Right ventricle myocardium superior (tissue), 1 donor: ENCODE measurements at places on chromosomes 5 and 9. TPM values are rescaled to one million over a fixed set of nuclear protein-coding genes. Genes with fewer than 3 reads are reported as not detected.

DNA sequence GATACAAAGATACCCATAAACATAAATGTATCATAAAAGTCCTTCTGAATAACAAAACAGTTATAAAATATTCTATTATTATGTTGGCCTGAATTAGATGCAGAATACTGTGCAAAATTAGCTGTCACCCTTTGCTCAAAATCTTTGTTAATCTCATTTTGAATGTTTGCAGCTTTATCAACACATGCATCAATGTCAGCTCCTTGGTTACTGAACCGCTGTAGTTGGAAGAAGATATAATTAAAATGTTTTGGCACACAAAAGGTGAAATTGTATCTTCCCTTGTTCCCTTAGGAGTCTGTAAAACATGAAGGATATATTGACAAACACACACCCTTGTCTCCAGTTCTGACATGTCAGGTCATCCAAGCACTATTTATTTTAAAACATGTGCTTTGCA, 146.3 kb upstream of the POU5F2 start:
- DNase-seq = no peak

PPIC gene
- 43.6 TPM for total RNA-seq

DNA sequence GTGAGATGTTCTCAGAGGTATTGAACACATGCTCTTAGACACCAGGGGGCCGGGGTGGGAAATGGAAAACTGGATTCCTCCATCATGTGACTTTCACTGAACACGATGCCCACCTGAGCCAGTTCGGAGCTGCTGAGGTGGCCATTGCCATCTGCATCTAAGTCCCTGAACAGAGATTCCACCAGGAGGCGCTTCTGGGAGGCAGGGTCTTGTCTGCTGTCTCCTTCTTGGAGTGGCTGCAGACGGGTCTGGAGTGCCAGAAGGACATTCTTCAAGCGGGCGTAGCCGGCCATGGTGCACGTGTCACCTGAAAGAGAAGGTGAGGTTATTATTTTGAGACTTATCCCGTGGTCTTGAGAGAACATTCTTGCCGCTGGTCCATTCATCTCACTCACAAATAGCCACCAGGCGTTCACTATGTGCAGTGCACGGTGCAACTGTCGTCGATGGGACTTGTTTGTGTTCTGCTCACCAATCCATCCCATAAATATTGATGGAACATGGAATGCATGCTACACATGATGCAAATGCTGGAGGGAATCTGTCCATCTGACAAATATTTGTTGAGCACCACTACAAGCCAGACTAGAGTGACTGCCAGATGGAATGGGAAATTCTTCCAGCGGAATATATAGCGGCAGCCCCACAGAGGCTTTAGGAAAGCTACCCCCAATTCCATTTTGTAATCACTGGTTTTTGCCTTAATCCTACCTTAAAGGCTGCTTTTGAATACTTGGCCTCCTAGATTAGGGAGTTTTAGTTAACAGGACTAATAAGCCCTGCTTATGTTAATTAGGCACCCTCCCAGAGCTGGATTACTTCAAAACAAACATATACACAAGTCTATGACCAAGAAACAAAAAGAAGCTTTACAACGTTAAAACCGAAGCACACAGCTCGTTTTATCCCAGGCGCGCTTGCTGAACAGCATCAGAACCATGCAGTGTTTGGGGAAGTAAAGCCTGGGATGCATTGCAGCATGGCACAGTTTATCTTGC, 264.8 kb downstream of the HSPA4 start:
- no peak for DNase-seq

YIPF5 gene
- 21.3 TPM for total RNA-seq

IL31RA gene
- total RNA-seq = not detected

DNA sequence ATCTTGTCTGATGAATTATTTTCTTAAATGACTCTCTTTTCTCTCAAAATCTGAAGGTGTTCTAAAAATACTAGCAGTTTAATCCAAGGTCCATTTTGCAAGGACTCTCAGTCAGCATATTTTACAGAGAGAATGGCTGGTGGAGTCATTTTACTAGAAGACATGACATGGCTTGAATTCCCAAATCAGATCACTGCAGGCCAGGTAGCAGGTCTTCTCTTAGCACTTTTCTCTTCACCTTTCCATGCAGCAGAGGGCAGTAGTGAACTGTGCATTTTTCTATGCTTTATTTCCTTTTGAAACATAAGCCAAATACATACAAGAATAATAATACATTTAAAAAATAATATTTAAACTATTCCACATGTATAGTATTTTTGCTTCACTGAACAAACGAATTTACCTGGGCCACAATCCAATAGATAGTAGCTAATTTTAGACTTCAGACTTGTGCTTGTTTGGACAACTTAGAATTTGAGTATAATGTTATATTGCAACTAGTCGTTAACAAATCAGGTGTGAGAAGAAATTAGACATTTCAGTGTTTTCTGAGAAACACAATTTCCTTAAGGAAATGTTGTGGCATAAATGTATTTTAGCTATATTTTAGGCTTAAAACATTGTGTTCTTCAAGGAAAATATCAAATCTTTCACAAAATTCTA, 289.4 kb upstream of the DAB2 start:
- DNase-seq = no peak

FCN1 gene
- 4.0 TPM for total RNA-seq

ACOT12 gene
- total RNA-seq = not detected
